ENCODE measurements at places on chromosomes 5 and 9.

GRCh38 chr9:134211811-134212485 is 47.6 kb upstream of the RNU6ATAC start:
- no peak for DNase-seq

- DNase-seq: no peak
These were observed 100.9 kb downstream of the PRKACG start for GRCh38 chr9:68913054-68913453.

DNA sequence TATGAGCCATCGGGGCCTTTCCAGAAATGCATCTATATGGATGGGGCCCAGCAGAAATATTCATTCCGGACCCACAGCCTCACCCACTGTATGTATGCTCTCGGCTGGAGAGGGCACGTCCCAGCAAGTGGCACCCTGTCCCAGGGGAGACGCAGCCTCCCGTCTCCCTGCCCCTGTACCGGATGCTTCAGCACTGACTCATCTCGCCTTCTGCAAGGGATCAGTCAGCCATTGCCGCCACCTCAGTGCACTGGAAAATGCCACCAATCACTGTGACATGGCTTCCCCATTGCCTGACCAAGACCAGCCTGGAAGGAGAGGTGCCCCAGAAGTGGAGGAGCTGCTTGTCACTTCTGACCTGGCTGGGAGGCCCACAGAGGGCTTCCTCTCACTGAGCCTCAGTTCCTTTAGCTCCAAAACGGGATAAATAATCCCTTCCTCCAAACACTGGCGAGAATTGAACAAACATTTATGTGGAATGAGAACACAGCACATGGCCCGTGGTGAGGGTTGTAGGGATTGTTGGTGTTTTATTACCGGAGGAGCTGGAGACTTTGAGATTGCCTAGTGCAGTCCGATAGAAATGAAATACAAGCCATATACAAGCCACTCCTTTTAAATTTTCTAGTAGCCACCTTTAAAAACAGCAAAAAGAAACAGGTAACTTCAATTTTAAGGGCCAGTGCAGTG is 43.9 kb upstream of the ORM1 start:
- DNase-seq: no peak

GRCh38 chr9:18717759-18718158 is 243.8 kb downstream of the ADAMTSL1 start:
- DNase-seq: no peak

- DNase-seq: peak; percentile 29
These were observed 122.3 kb upstream of the RAI14 start for GRCh38 chr5:34533582-34534522.

DNA sequence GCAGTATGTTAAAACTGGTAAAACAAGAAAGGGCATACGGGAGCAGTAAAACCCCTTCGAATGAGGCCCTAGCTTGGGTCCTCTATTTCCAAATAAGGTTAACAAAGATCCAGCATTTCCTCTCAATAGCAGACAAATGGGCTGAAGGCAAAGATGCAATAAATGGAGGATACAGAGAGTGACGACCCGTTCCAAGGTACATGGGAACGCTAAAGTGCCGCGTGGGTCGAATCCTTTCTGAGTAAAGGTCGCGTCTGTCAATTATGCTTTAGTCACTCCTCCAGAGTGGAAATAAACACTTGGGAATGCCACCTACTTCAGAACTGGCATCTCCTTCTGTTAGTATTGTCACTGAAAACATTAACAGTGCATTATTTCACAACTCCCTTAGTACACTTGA is 24.7 kb downstream of the ARL15 start:
- DNase-seq: no peak

GRCh38 chr5:42927730-42928129 is 112.4 kb downstream of the ANXA2R start:
- no peak for DNase-seq

- DNase-seq: no peak
These were observed 6.8 kb downstream of the RPL12 start for GRCh38 chr9:127444283-127444920.

DNA sequence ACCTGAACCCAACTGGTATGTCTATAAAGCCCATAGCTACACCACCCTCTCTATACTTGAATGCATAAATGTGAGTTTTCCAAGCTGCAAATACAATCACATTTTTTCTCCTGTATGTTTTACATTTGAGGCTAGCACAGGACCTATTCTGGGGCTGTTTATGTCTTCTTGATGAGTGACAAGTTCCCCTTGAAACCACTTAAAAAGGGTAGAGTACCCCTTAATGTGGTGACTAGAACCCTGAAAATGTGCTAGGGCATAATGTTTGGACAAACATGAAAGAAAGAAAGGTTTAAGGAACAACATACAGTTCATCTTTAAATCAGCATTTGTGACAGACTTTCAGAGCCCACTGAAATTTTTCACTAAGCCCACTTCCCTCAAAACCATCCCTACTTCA is 25.2 kb upstream of the GLIS3 start:
- no peak for DNase-seq

DNA sequence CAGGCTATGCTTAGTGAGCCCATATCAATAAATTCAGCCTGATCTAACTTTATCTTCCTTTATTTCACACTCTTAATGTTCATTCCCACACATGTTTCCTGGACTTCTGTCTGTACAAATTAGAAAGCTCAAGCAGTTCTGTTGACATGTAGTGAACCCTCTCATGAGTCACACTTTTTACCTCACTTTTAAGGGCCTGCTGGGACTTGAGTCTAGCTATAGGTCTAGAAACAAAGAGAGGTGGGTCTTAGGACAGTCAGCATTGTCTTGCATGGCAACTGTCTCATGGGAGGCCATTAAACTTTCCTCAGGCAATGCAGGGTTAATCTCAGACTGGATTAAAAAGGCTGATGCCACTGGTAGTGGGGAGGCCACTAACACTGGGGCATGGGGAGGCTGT is 8.6 kb upstream of the CCNH start:
- DNase-seq: no peak

Measured in GM13976 (cell line).